ENCODE measurements at places on chromosomes 13 and 19.

GRCh38 chr13:52034616-52035226, 10.2 kb downstream of the UTP14C start:
- H3K36me3 ChIP-seq, result no peaks in the 10 kb centered on the region
- H3K4me1 ChIP-seq, result no peaks in the 10 kb centered on the region
- H3K27me3 ChIP-seq, result no peaks in the 10 kb centered on the region

- H3K4me3 ChIP-seq, result no peak overlapping the region
- no peak for DNase-seq
- H3K36me3 ChIP-seq, result no peaks in the 10 kb centered on the region
Measured at GRCh38 chr19:6721773-6722172, 1.3 kb upstream of the C3 start.

DNA sequence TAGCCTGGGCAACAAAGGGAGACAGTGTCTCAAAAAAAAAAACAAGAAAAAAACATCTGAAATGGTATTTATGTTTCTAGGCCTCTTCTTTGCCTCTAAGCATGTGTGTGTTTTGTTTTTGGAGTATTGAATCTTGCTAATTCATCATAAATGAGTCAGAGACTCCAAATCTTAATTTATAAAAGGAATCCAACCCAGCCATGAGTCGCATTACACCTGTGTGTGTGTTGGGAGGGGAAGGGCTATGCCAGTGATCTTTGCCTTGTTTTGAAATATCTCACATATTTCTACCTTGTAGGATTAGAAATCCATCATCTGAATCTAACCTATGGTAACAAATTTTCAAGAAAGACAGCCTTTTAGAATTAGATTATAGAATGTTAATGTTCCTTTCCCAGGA, 4.0 kb downstream of the ZNF331 start:
- H3K4me3 ChIP-seq, result no peak overlapping the region
- H3K4me1 ChIP-seq, result no peaks in the 10 kb centered on the region
- H3K27me3 ChIP-seq, result no peaks in the 10 kb centered on the region

DNA sequence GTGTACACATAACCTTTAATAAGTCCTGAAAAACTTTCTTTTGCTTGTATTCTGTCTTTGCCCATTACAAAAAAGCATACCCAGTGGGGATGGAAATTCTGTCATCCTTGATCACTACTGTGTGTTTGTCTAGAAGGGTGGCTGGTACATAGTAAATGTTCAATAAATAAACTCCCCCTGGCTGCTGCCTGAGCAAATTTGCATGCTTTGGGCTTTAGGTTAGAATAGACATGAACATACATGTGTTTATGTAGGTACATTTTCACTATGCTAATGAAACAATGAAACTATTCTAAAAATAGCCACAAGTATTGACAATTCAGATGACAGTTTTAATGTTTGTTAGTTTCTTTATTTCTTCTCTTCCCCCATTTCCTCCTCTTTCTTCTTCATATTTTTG, 36.1 kb downstream of the TNFSF13B start:
- H3K27me3 ChIP-seq, result no peaks in the 10 kb centered on the region
- no peak for DNase-seq
- peaks cover 3% of the 10 kb centered on the region for H3K4me1 ChIP-seq

DNA sequence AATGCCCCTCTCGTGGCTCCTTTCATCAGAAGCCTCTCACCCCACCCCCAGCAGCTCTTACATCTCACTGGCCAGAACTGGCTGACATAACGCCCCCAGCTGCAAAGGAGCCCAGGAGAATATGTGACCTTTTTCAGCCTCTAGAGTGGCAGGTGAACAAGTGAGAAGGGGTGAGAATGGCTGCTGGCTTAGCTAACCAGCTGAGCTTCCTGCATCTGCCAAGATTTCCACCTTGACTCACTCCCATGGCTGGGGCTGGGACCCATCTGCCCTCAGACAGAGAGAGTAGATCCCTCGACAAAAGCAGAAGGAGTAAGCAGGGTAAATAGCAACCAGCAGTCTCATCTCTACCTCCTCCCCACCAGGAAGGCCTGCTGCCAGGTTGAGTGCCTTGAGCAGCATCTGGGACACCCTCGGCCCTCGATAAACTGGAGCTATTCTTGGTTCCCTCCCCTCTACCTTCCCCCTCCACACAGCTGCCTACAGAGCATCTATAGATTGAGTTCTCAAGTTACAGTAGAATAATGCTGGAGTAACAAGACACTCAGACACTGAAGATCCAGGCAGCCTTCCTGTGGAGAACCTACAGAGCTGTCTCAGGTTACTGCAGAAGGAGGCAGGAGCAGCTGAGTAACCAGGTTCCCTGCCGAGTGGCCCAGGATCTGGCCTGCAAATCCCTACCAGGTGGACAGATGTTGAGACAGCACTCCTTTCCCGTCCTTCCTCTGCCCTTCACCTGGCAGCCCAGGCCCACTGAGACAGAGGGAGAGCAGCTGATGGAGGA, 15.5 kb downstream of the KASH5 start:
- H3K27ac ChIP-seq, result no peak overlapping the region
- no peak for DNase-seq
- no peak overlapping the region for H3K4me3 ChIP-seq
- H3K36me3 ChIP-seq, result no peaks in the 10 kb centered on the region
- no peaks in the 10 kb centered on the region for H3K27me3 ChIP-seq
- H3K4me1 ChIP-seq, result no peaks in the 10 kb centered on the region

DNA sequence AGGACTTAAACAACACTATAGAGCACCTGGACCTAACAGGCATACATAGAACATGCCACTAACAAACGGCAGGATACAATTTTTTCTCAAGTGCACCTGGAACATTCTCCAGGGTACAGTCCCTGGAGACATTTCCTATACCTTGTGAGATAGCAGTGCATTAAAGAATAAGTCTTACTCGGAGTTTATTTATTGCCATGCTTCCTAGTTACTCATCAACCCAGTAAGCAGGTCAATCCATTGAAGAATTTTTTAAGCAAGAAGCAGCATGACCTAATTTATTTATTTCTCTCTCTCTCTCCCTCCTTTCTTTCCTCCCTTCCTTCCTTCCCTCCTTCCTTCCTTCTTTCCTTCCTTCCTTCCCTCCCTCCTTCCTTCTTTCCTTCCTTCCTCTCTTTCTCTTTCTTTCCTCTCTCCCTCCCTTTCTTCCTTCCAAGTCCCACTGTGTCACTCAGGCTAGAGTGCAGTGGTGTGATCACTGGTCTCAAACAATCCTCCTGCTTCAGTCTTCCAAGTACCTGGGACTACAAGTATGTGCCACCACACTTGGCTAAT, 6.6 kb upstream of the TFDP1 start:
- no peak for DNase-seq
- no peaks in the 10 kb centered on the region for H3K4me1 ChIP-seq
- H3K4me3 ChIP-seq, result no peak overlapping the region
- H3K27me3 ChIP-seq, result no peaks in the 10 kb centered on the region
- no peaks in the 10 kb centered on the region for H3K36me3 ChIP-seq

- no peaks in the 10 kb centered on the region for H3K36me3 ChIP-seq
- no peak overlapping the region for H3K27ac ChIP-seq
- H3K4me3 ChIP-seq, result peak overlapping the region; percentile 9
- no peaks in the 10 kb centered on the region for H3K27me3 ChIP-seq
- DNase-seq, result no peak
Measured at GRCh38 chr19:36257520-36257876, 42.6 kb downstream of the ZNF146 start.

- peak overlapping the region; percentile 91 for H3K27ac ChIP-seq
- H3K36me3 ChIP-seq, result no peaks in the 10 kb centered on the region
- no peaks in the 10 kb centered on the region for H3K4me1 ChIP-seq
- H3K27me3 ChIP-seq, result no peaks in the 10 kb centered on the region
Measured at GRCh38 chr19:49589502-49589905, 1.5 kb upstream of the PRR12 start.

GRCh38 chr13:28089065-28089464, 11.3 kb downstream of the FLT3 start:
- H3K36me3 ChIP-seq, result no peaks in the 10 kb centered on the region
- H3K4me1 ChIP-seq, result no peaks in the 10 kb centered on the region
- no peak overlapping the region for H3K27ac ChIP-seq
- no peak overlapping the region for H3K4me3 ChIP-seq

GRCh38 chr13:28628241-28628640, 30.7 kb upstream of the POMP start:
- no peak overlapping the region for H3K4me3 ChIP-seq
- H3K27ac ChIP-seq, result no peak overlapping the region
- H3K36me3 ChIP-seq, result no peaks in the 10 kb centered on the region
- H3K27me3 ChIP-seq, result no peaks in the 10 kb centered on the region
- no peaks in the 10 kb centered on the region for H3K4me1 ChIP-seq

DNA sequence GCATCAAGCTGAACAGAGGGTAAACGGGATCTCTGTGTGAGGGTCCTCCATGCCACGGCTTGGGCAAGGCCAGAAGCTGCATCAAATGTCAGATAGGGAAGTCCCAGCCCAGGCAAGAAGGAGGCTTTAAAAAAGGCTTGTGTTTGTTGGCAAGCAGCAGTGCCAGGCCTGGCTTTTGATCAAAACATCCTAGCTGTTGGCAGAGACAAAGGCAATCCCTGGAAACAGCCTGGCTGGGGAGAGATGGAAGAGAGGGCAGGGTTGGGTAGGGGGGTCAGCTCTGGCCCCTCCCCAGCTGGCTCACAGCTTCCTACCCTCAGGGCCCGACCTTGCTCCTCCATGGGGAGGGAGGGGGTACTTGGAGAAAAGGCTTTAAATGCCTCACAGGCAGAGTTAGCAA, 61.8 kb upstream of the KCTD15 start:
- no peaks in the 10 kb centered on the region for H3K27me3 ChIP-seq
- no peaks in the 10 kb centered on the region for H3K36me3 ChIP-seq
- H3K4me1 ChIP-seq, result no peaks in the 10 kb centered on the region
- no peak overlapping the region for H3K4me3 ChIP-seq
- no peak overlapping the region for H3K27ac ChIP-seq
- no peak for DNase-seq

DNA sequence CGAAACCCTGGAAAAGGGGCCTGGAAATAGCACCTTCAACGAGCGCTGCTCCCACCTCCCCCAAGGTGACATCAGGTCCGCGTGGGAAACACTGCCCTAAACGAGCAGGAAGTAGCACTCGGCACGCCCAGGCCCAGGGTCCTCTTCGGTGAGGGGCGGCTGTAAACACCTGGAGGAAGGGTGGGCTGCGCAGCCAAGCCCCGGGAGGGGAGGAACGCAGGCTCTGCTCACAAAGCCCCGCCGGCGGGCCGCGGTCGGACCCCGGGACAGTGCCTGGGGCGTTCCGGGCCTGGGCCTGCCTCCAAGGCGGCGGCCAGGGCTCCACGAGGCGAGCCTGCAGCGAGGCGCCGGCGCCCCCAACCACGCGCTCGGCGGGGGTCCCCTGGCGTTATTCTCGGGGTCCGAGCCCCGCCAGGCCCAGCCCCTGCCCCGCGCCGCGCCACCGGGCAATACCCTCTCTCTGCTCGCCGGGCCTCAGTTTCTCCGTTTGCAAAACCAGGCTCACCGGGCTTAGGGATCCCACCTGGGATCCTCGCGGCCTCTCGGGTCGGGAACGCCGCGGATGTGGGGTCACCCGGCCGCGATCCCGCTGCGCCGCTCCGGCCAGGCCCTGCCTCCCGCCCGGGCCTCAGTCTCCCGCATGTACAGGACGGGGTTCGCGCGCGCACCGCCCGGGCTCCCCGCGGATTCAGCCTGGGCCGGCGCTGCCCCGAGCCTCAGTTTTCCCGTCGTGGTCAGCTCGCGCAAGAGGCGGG, 630 bp downstream of the RNF126 start:
- no peaks in the 10 kb centered on the region for H3K27me3 ChIP-seq
- peak overlapping the region; percentile 89 for H3K27ac ChIP-seq
- H3K36me3 ChIP-seq, result peaks cover 6% of the 10 kb centered on the region
- H3K4me1 ChIP-seq, result peaks cover 34% of the 10 kb centered on the region
- peak overlapping the region; percentile 100 for H3K4me3 ChIP-seq

DNA sequence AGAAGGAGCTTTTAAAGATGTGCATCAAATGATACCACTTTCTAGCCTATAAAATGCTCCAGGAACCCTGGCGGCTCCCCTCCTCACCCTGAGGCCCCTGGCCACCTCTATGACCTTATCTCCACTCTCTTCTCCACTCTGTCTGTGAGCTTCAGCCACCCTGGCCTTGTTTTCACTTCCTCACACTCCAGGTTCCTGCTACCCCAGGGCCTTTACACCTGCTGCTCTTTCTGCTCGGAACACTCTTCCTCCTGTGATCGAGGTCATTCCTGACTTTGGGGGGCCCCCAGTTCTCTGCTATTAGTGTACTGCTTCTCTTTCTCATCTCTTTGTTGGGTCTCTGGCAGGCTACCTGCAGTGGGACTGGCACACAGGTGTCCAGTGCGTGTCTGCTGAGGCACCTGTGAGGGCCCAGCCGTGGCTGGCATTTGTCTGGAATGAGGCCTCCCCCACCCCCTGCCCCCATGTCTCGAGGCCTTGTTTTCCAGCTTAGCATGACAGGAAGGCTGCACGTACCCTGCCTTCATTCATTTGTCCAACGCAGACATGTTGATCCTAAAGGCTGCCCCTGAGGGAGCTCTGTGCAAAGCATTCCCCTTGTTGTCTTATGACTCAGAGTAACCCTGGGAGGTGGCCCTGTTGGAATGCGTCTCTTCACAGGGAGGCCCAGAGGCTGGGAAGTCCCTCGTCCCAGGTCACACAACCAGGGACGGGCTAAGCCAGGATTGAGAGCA, 2.3 kb downstream of the DDA1 start:
- no peak overlapping the region for H3K4me3 ChIP-seq
- H3K36me3 ChIP-seq, result peaks cover 4% of the 10 kb centered on the region
- H3K27me3 ChIP-seq, result no peaks in the 10 kb centered on the region
- DNase-seq, result no peak

- H3K27ac ChIP-seq, result no peak overlapping the region
- no peak for DNase-seq
- H3K4me1 ChIP-seq, result no peaks in the 10 kb centered on the region
- no peak overlapping the region for H3K4me3 ChIP-seq
- no peaks in the 10 kb centered on the region for H3K27me3 ChIP-seq
Measured at GRCh38 chr13:48662226-48662625, 8.5 kb downstream of the CYSLTR2 start.

DNA sequence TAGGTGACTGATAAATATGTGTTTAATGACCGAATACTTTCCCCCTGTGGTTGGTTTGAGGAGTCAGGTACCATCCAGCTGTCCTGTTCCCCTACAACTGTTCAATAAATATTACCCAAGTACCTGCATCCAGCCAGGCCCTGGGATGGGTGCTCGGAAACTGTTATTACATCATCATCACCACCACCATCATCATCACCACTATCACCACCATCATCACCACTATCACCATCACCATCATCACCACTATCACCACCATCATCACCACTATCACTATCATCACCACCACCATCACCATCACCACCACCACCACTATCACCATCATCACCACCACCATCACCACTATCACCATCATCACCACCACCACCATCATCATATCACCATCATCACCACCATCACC, 4.1 kb downstream of the NTN5 start:
- no peaks in the 10 kb centered on the region for H3K36me3 ChIP-seq
- DNase-seq, result no peak
- no peak overlapping the region for H3K4me3 ChIP-seq
- no peaks in the 10 kb centered on the region for H3K27me3 ChIP-seq

GRCh38 chr19:48962029-48962848, 2.9 kb upstream of the FTL start:
- H3K27me3 ChIP-seq, result no peaks in the 10 kb centered on the region
- peak; percentile 91 for DNase-seq
- H3K27ac ChIP-seq, result peak overlapping the region; percentile 76
- no peaks in the 10 kb centered on the region for H3K4me1 ChIP-seq
- H3K4me3 ChIP-seq, result no peak overlapping the region
- no peaks in the 10 kb centered on the region for H3K36me3 ChIP-seq
